ENCODE measurements at places on chromosomes 4 and X.

DNA sequence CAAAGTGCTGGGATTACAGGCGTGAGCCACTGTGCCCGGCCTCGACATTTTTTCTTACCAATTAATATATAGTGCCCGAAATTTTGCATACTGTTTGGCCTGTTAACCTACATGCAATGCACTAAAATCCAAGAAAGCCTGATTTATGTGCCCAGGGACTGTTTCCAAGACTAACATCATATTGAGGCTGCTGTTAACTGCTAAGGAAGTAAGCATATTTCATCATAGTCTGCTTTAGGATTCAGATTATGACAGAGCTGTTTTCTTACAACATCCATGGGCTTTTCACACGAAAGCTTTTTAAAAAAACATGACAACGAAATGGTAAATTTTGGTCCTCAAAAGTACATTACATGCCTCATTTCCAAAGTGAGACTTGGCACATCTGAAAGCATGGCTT, 84.4 kb downstream of the STOX2 start:
- no peak for DNase-seq

DNA sequence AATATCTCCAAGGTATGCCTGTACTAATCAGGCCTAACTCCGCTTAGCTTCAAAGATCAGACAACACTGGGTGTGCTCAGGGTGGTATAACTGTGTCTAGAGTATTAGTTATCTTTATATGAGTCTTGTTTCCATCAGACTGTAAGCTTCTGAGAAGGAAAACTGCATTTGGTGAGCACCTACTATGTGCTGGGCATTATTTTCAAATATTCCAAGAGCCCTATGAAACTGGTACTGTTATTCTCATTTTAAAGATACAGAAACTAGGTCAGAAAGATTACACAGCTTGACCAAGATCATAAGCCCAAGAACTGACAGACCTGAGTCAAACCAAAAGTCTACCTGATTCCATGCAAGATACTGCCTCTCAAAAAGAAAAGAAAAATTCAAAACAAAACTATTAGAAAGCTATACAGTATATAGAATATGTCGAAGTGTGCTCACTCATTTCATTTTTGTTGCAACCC, 44.4 kb downstream of the LRBA start:
- no peak for DNase-seq

DNA sequence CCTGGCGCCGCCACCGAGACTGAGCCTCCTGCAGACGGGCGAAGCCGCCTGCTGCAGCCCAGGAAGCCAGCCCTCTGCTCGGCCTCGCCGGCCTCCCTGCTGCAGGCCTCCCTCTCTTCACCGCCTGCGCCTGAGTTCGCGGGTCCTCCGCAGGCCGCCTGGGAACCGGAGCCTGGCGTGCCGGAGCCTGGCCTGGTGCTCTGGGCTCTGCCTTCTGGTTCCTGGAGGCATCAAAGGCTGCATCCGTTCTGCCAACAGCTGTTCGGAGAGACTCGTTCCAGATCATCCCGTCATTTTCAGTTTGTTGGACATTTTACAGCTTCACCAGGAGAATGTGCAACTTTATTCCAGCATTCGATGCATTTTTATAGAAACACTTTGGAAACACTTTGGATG, 178.0 kb downstream of the DCLK2 start:
- DNase-seq: no peak

- no peak for DNase-seq
Observed at GRCh38 chr4:99885063-99885664, 9.1 kb downstream of the LAMTOR3 start.

- no peak for DNase-seq
Observed at GRCh38 chr4:139207873-139208403, 30.9 kb upstream of the ELF2 start.

GRCh38 chrX:105975382-105975781, 63.1 kb downstream of the SERPINA7 start:
- no peak for DNase-seq

DNA sequence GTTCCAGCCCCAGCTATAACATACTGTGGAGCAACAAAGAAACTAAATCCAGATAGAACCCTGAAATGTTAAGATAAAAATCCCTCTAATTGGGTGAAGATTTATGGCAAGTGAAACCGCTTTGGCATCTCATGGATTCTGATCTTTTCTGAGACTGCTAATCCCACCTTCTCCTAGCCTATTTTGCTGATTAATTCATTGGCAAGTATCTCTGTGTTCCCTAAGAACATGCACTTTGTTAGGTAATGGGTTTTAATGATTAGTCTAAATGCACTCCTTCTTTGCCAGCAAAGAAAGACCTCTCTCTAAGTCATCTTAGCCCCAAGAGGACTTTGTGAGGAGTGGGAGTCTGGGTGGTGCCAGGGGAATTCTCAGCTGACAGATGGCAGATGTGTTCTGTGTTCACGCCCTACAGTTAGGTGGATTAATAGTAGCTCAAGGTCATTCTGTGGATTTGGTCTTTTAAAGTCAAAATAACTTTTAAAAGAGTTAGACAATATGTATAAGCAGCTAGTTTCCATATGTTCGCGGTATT, 171.3 kb downstream of the UNC5C start:
- DNase-seq: no peak

DNA sequence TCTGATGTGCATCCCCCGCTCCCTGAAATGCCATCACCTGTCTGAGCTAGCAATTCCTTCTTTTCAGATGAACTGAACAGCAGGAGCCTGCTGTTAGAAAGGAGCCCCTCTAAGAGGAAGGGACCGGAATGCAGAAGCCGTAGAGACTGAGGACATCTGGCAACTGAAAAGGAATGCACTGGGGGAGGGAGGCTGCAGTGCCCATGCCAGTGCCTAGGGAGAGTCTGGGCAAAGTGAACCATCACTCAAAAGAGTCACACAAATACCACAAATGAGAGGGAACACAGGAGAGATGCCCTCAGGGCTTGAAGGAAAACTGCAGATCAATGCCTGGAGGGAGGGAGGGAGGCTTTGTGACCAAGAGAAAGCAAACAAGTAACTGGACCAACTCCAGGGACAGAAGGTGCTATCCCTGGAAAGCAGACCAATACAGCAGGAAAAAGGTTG, 93.9 kb upstream of the CBR4 start:
- DNase-seq: no peak

DNA sequence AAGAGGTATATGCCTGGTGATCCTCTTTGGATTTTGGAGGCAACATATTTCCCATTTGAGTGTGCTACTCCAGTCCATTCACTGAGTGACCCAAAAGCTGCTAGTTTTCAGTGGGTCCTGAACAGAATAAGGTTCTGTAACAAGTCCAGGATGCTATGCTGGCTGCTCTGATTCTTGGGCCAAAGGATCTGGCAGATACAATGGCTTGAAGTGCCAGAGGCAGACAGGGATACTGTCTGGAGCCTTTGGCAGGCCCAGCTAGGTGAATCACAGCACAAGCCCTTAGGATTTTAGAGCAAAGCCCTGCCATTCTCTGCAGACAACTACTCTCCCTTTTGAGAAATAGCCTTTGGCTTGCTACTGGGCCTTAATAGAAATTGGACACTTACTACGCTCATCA, 40.6 kb downstream of the DCHS2 start:
- no peak for DNase-seq

DNA sequence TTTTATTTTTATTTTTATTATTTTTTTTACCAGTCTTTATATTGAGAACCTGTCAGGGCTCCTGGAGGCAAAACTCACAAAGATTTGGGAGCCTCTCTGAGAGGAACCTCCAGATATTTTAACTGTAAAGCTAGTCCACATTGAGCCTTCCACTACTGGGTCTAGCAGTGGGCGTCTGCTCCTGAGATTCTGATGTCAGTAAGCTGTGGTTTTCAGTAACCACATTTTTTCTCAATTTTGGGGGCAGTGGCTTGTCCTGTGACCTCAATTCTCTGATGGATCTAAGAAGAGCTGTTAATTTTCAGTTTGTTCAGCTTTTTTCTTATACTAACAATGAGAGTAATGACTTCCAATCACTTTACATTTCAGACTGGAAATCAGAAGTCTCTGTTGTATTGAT, 23.6 kb upstream of the GPRASP1 start:
- no peak for DNase-seq

- no peak for DNase-seq
Observed at GRCh38 chrX:101676571-101676970, 16.9 kb upstream of the ARMCX2 start.

DNA sequence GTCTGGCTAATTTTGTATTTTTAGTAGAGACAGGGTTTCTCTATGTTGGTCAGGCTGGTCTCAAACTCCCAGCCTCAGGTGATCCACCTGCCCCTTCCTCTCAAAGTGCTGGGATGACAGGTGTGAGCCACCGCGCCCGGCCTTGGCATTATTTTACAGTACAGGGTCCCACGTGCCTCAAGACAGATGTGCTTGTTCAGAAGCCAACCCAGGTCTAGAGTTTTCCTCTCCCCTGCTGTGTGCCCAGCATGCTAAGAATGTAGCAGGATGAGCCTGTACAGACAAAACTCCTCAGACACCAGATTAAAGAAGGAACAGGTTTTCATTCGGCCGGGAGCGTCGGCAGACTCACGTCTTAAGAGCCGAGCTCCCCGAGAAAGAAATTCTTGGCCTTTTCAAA, 42.2 kb downstream of the CRLF2 start:
- no peak for DNase-seq

DNA sequence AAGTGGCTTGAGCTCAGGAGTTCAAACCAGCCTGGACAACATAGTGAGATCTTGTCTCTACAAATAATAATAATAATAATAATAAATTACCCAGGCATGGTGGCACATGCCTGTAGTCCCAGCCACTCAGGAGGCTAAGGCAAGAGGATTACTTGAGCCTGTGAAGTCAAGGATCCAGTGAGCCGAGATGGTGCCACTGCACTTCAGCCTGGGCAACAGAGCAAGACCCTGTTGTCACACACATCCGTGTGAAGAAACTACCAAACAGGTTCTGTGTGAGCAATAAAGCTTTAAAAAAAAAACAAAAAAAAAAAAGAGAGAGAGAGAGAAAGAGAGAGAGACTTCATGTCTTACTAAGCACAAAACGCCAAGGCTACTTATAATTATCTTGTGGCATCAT, 42.5 kb downstream of the ANOS1 start:
- DNase-seq: no peak

- no peak for DNase-seq
Observed at GRCh38 chrX:135625995-135626394, 87.4 kb upstream of the CT45A1 start.

- no peak for DNase-seq
Observed at GRCh38 chrX:10240918-10241317, 84.1 kb downstream of the CLCN4 start.

GRCh38 chr4:154390324-154390723, 101.3 kb downstream of the DCHS2 start:
- no peak for DNase-seq

GRCh38 chrX:48590203-48591103, 6.8 kb upstream of the WDR13 start:
- no peak for DNase-seq

DNA sequence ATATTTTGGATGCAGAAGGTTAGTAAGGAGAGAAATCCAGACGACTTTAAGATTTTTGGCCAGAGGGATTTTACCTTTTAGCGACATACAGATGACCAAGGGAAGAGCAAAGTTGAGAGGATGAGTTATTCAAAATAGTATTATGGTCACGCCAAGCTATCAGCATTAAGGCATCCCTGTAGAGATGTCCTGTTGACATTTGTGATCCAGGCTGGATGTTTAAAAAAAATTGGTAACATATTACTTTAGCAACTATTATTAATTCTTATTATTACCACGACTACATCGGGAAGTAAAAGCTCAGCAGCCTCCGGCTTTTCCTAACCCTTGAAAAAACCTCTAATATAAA, 562 bp upstream of the OSTC start:
- DNase-seq: no peak

GRCh38 chrX:131073607-131074006, 15.5 kb downstream of the ARHGAP36 start:
- DNase-seq: no peak

GRCh38 chr4:78061939-78062570, 4.9 kb downstream of the FRAS1 start:
- DNase-seq: no peak

DNA sequence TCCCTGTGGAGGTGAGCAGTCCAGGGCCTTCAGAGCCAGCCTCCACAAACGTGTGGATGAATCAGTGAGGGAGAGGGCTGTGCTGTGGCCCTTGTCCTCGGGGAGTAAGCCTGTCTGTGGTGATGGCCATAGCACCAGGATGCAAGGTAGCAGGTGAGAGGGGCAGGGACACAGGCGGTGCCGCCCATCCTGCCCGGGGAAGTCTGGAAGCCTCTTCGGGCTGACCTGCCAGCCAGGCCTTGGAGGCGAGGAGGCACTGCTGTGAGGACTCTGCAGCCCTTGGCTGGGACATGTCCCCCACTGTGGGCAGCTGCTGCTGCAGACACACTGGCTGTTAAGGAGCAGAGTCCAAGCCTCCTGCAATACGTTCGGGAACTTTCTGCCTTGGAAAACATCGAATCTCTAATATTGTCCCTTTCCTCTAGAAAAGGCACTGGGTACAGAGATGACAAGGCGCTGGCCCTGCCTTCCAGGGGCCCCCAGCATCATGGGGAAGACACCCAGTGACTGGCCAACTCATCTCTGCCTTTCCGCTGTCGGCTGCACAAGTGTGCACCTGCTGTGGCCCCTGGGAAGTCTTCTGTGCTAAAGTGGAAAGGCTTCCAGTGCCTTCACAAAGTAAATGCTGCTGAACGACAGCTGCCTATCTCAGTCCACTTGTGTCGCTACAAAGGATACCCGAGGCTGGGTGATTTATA, 101.4 kb downstream of the ADRA2C start:
- no peak for DNase-seq

DNA sequence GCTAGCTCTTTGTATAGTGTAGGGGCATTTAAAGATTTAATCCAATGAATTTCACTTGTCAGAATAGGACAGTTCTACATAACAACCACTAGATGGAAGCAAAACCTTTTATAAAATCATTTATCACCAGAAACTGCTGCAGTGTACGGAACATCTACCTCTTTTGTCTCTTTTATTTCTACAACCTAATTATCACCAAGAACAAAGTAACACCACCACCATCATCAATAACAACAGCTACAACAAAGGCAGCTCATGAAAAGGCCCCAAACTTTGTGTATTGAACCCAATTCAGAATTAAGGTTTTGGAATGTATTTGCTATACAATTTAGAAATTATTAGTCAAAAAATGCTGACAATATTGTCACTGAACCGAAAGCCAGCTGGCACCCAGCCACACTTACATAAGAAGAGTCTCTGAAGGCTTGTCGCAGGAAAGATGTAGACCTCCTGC, 260.9 kb upstream of the RPS6KA3 start:
- DNase-seq: no peak

DNA sequence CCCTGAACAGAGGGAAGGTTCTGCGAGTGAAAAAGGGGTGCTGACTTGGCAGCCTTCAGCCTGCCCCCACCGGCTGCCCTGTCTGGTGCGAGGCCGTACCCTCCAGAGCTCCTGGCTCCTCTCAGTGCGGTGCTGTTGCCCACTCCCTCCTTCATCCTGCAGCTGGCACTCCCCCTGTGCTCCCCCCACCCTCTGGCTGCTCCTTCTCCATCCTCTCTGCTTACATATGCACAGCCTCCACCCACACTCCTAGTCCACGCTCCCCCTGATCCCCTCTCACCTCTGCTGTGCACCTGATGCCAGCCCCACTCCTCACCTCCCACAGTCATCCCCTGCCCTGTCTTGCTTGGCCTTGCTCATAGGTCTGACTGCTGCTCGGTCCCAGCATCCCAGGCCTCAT, 9.9 kb downstream of the MAN2B2 start:
- no peak for DNase-seq
